DMS153 (cell line): ENCODE measurements at places on chromosomes 7 and 10.

GRCh38 chr10:52533986-52534385 is 219.9 kb downstream of the DKK1 start:
- no peak for DNase-seq

DNA sequence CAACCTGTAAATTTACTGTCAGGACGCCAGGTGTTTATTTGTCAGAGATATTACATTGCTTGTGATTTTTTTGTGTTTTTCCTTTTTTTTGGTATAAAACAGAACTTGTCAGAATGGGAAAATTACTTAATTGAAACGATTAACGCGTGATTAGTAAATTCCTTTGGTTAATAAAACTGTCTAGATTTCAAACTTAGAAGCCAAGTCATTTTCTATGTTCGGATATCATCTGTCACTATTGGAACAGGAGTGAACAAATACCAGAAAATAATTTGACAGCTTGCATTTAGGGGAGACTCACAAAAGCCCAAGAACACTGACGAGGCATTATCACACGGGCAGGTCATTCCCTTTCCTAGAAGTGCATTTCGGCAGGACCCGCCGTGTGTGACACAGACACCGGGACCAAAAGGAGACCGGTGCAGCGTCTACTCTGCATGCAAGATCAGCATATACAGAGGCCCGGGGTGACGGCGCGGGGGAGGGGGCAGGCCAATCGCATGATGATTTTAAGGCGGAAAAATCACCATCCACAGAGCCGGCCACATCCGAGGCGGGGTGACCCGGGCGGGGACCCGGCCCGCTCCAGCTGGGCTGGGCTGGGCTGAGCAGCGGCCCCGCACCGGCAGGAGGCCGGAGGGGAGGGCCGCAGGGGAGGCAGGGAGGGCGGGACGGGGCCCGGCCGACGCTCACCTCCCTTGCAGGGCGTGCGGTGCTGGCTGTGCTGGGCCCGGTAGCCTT is 841 bp downstream of the GLUD1 start:
- DNase-seq: peak; percentile 8

DNA sequence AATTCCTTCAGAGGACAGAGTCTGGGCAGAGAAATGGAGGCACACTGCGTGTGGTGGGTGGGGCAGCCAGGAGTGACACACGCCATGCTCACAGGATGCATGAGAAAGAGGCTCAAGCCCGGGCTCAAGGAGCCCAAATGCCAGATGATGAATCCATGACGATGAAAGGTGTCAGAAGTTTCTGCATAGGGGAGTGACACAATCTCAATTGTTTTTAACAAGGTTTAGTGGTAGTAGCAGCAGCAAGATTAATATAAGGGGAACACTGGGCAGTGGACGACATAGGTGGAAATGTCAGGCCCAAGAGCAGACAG is 126.1 kb downstream of the TNS3 start:
- DNase-seq: no peak

DNA sequence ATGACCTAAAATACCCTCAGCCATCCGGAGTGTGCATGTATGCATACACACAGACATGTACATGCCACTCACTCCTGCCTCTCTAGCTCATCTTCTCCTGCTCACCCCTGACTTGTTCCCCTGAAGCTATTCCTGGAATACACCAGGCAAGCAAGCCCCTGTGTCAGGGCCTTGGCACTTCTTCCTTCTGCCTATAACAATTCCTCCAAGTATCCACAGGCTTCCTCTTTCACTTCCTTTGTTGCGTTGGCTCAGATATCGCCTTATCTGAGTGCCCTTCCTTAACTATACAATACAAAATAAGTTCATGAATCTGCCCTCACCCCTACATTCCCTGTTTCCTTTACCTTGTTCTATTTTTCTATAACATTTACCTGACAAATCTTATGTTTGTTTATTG is 88.8 kb downstream of the NOD1 start:
- no peak for DNase-seq

DNA sequence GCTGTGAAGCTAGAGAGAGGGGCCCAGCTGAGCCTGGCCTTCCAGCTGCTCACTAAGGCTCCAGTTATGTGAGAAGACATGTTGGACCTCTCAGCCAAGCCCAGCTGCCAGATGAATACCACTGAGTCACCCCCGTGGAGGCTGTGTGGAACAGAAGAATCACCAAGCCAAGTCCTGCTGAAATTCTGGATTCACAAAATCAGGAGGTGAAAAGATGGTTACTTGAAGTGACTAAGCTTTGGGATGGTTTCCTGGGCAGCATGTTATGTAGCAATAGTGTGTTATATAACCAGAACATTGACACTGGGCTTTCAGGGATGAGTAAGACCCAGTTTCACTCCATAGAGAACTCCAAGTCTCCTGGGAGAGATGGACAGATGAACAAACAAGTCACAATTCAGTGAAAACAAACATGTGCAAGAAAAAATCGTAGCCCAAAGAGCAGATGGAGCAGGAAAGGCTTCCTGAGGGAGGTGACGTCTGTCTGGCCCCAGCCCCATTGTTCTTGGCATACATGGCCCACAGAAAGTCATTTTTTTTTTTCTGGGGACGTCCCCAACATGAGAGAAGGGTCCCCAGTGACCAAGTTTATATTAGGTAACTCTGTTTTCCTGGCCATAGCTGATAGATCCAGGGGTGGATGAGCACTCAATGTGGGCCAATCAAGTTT is 64.1 kb upstream of the PDZD8 start:
- DNase-seq: no peak
